ENCODE measurements at places on chromosomes 6 and 20.

DNA sequence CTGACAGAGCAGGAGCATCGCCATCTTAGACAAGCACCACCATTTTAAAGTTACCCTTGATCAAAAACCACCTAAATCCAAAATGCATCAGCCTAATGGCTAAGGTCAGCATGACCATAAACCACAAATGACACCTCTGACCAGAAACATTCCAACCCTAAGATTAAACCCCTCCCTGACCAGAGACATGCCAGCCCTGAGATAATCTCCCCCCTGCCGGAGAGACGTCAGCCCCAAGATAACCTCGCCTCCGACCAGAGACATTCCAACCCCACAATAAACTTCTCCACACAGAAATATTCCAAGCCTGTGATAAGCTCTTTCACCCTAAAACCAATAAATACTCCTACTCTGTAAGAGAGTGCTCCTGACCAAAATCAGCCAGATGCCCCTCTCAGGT, 53.5 kb downstream of the PXDC1 start:
- DNase-seq = no peak

DNA sequence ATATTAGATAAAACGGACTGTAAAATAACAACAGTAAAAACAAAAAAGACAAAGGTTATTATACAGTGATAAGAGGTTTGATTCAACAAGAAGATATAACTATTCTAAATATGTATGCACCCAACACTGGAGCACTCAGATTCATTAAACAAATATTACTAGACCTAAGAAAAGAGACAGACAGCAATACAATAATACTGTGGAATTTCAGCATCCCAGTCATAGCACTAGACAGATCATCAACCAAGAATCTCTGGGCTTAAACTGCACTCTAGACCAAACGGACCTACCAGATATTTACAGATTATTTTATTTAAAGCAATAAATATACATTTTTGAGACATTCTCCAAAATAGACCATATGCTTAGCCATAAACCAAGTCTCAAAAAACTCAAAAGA, 263.8 kb downstream of the C6orf118 start:
- no peak for DNase-seq

GRCh38 chr6:140209775-140210174, 835.3 kb upstream of the CITED2 start:
- DNase-seq = no peak

DNA sequence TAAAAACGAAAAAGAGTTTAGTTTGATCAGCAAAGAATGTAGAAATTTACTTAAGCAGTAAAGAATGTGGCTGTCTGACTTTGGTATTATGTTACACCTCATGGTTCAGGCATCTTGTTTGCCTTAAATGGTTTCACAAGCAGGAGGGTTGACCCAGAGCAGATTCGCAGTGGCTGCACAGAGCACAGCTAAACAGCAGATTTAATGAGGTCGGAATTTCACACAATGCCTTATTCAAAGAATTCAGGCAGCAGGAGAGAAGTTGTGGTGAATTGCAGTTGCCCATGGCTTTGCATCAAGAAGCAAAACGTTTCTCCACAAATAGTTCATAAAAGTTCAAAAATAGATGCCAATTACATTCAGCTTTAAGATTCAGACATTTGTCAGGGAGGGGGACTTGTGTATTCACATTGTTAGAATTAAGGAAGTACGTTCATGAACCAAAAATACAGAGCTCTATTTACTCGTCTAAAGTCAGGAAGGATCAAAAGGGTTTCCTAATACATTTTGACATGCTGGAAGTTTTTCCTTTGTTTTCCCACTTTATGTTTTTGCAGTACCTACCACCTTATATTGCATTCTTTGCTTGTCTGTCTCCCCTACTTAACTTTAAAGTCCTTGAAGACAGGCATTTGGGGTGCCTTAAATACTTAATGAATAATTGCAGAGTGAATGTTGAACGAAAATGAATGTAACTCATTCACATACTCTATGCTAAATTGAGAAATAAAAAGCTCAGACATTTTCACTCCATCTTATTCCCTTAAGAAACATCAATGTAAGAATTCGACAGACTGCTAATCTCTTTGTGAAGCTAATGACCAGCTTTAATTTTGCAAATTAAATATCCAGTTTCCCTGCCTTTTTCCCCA, 1163.6 kb upstream of the CITED2 start:
- DNase-seq = no peak

GRCh38 chr6:109316909-109317308, 65.4 kb downstream of the CD164 start:
- DNase-seq = no peak
